ENCODE measurements at places on chromosomes 7 and 10.

DNA sequence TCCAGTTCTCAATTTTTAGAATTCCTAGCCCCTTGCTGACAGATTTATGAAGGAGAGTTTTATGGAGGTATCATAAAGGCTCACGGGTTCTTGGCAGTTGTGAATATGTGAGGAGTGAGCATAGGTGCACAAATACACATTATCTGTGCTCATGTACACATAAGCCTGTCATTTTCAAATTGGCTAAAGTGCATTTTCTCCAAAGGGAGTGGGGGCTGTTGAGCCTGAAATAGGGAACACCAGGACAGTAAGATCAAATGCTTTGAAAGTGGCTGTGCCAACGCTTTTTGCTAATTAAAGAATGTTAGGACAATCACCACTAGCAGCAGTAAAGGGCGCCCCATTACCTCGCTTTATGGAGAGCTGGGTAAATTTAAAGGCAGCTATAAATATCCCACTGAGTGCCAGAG is 8.3 kb upstream of the LRRC4 start:
- no peak for DNase-seq

DNA sequence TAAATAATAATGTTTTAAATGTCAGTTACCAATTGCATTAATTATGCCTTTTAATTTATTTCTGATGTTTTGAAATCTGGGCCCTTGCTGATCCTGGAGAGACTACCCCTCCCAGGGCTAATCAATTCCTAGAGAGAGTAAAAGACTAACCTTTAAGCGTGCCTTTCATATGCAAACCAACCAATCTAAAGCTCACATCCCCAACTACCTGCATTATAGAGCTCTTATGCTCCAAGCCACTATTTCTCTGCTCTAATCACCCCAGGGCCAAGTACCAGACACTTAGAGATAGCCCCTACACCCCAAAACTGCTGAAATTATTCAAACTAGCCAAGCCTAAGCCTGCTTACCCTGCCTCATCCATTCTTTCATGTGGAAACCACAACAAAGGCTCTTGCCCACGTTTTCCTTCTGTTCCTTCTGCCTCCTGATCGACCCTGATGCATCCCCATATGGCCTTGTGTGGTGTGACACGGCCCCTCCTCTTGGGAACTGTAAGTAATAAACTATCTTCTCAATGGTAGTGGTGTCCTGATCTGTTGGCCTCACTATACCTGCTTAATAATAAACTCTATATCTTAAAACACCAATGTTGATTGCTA is 97.7 kb downstream of the HIBADH start:
- no peak for DNase-seq

DNA sequence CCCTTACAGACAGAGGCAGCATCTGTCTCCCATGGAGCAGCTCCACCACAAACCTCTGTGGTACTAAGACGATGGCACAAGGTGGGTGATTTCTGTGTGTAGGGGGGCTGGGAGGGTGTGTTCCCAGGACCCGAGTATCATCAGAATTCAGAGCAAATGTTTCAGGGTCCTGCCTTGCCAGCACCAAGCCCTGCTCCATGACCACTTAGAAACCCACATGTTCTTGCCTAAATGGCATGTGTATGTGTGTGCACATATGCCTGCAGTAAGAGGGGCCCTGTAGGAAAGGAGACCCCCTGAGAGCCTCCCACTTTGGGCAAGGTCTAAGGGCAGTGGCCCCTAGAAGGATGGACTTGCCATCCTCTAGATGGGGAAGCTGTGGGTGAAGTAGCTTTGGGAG is 17.1 kb upstream of the MGMT start:
- DNase-seq = no peak

GRCh38 chr7:40733578-40733977 is 598.8 kb downstream of the SUGCT start:
- DNase-seq = no peak

DNA sequence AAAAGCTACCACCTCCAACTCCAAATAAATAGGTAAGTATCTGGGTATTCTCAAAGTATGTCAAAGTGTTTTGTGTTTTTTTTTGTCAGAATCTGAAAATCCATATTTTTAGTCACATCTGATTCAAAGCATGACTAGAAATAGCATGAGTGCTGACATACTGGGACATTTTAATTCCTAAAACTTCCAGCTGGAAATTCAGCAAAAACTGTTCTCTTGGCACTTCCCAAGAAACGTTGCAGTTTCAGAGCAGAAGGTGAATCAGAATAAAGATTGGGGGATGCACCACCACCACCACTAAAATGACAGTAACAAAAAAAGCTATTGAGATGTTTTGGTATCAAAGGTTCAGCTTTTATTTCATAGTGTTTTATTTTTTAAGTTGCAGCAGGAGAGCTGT is 724.6 kb upstream of the CELF2 start:
- no peak for DNase-seq
